Colonic mucosa (tissue), 4 donors: ENCODE measurements at places on chromosomes 3 and 15. TPM values are rescaled to one million over a fixed set of nuclear protein-coding genes. Genes with fewer than 3 reads are reported as not detected.
A peak's percentile ranks its signal among the peaks of the same experiment; 100 is the strongest.

DNA sequence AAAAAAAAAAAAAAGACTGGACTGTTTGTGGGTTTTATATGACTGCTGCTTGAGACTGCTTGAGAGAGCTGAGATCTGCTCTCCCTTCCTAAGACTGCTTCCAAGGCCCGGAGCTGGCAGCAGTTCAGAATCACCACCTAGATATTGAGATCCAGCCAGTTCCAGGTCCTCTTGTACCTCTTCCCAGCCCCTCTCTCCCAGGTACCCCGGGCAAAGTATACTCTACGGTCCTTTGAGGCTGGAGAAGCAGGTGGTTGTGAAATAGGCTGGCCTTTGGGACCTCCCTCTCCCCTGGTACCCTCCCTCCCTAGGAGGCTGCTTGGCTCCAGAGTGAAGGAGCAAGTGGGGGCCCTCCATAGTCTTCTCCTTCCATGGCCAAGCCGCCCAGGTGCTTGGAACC, 12.6 kb upstream of the BAHD1 start:
- no peaks in the 10 kb centered on the region for H3K36me3 ChIP-seq
- H3K4me1 ChIP-seq, result no peaks in the 10 kb centered on the region
- no peak overlapping the region for H3K4me3 ChIP-seq
- no peak for DNase-seq
- H3K27ac ChIP-seq, result no peak overlapping the region

- H3K27me3 ChIP-seq, result no peaks in the 10 kb centered on the region
- peaks cover 10% of the 10 kb centered on the region for H3K4me1 ChIP-seq
- no peak overlapping the region for H3K4me3 ChIP-seq
- H3K27ac ChIP-seq, result no peak overlapping the region
- no peak for DNase-seq
Observed at GRCh38 chr3:140953028-140953960, 11.7 kb downstream of the SLC25A36 start.

DNA sequence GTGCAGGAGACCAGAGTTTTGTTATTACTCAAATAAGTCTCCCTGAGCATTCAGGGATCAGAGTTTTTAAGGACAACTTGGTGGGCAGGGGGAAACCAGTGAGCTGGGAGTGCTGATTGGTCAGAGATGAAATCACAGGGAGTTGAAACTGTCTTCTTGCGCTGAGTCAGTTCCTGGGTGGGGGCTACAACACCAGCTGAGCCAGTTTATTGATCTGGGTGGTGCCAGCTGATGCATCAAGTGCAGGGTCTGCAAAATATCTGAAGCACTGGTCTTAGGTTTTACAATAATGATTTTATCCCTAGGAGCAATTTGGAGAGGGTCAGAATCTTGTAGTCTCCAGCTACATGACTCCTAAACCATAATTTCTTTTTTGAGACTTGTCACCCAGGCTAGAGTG, 13.8 kb upstream of the ZNF662 start:
- no peaks in the 10 kb centered on the region for H3K36me3 ChIP-seq
- H3K27me3 ChIP-seq, result no peaks in the 10 kb centered on the region
- no peak overlapping the region for H3K27ac ChIP-seq
- no peak for DNase-seq
- H3K4me3 ChIP-seq, result no peak overlapping the region

GRCh38 chr3:89364314-89364713, 256.9 kb downstream of the EPHA3 start:
- H3K36me3 ChIP-seq, result no peaks in the 10 kb centered on the region
- no peak for DNase-seq
- H3K4me1 ChIP-seq, result no peaks in the 10 kb centered on the region
- no peaks in the 10 kb centered on the region for H3K27me3 ChIP-seq
- no peak overlapping the region for H3K27ac ChIP-seq
- H3K4me3 ChIP-seq, result no peak overlapping the region

GRCh38 chr3:37812499-37812896, 49.2 kb upstream of the CTDSPL start:
- peak; percentile 29 for DNase-seq
- H3K4me1 ChIP-seq, result no peaks in the 10 kb centered on the region
- no peaks in the 10 kb centered on the region for H3K36me3 ChIP-seq
- H3K4me3 ChIP-seq, result no peak overlapping the region
- peak overlapping the region; percentile 33 for H3K27ac ChIP-seq

DNA sequence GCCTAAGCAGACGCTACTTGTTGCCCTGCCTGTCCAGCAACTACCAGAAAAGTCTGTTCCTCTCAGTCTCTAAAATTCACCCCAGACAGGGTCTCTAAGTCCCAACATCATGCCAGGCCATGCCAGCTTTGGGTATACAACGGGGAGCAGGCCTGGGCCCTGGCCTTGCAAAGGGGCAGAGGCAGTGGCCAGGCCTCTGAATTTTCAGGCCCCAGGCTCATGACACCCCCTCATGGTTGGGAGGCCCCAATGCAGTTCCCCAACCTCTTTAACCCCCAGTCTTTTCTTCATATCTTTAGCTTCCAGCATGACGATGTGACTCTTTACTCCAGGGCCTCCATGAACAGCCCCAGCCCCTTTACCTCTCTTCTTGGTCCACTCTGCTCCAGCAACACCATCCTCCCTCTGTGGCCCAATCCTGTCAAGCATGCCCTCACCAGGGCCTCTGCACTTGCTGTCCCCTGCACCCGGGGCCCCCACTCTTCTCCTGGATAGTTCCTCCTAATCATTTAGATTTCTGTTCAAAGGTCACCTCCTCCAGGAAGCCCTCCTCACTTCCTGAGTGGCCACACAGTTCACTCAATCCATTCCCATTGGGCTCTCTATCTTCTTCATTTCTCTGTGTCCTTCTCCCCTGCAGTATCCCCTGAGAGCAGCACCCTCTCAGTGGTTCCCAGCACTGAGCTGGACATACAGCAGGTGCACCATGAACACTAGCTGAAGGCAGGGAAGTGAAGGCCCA, 4.8 kb downstream of the IQSEC1 start:
- H3K4me1 ChIP-seq, result no peaks in the 10 kb centered on the region
- H3K27me3 ChIP-seq, result peaks cover 12% of the 10 kb centered on the region
- no peak for DNase-seq
- no peak overlapping the region for H3K4me3 ChIP-seq
- H3K36me3 ChIP-seq, result no peaks in the 10 kb centered on the region

The CCRL2 gene
- 17.6 TPM for total RNA-seq

The FBXO40 gene
- total RNA-seq, result not detected
